Trophoblast cell (in vitro differentiated cells and primary cell): ENCODE measurements at places on chromosomes 1 and 21.

DNA sequence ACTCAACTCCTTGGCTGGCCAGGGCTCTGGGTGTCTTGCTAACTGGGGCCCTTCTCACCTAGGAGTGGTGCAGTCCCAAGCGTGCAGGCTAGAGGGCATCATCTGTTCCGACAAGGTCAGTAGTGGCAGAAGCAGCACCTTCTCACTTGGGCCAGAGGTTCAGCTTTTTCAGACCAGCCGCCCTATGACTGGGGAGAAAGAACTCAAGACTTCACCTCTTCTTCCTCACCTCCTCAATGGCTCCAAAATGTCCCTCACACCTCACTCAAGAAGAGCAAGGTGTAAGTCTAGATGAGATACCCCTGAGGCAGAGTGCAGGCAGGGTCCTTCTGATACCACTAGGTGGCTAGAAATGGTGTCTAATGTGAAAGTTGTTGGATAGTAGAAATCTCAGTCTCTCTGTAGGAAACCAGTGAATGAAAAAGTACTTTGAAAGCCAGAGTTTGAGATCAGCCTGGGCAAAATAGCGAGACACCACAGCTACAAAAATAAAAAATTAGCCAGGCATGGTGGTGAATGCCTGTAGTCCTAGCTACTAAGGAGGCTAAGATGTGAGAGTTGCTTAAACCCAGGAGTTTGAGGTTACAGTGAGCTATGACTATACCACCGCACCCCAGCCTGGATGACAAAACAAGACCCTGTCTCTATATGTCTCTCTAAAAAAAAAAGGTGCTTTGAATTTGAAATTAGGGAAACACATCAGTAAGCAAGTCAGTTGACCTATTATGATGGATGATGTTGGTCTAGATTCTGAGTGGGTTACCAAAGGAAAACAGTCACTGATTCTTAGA is 8.6 kb upstream of the IL20 start:
- H3K27ac ChIP-seq = no peak overlapping the region
- no peak overlapping the region for H3K4me3 ChIP-seq
- H3K36me3 ChIP-seq = no peaks in the 10 kb centered on the region
- H3K27me3 ChIP-seq = peaks cover 1% of the 10 kb centered on the region
- DNase-seq = no peak
- peaks cover 4% of the 10 kb centered on the region for H3K4me1 ChIP-seq

- no peaks in the 10 kb centered on the region for H3K36me3 ChIP-seq
- H3K4me3 ChIP-seq = no peak overlapping the region
- no peak for DNase-seq
- no peak overlapping the region for H3K27ac ChIP-seq
These were observed 15.2 kb downstream of the LRRN2 start for GRCh38 chr1:204670152-204670927.

GRCh38 chr1:15418806-15419515 is 9.3 kb downstream of the EFHD2 start:
- no peak for DNase-seq
- no peak overlapping the region for H3K27ac ChIP-seq
- H3K4me3 ChIP-seq = no peak overlapping the region
- no peaks in the 10 kb centered on the region for H3K27me3 ChIP-seq
- H3K36me3 ChIP-seq = no peaks in the 10 kb centered on the region
- peaks cover 15% of the 10 kb centered on the region for H3K4me1 ChIP-seq

DNA sequence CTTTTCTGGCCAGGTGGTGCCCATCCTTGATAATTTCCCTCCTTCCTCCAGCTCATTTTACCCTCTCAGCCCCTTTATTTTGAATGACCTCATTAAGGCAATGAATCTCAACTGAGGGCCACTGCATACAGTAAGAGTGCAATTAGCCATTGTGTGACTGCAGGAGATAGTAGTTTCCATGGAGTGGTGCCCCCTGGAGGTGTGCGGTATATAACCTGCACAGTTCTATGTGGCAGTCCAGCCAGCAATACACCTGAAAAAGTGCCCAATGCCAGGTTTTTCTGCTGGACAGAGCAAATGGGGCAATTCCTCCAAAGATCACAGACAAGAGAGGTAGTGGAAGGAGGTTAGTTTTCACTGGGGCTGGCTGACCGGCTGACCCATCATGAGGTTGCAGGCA is 25.9 kb upstream of the LRRC38 start:
- H3K36me3 ChIP-seq = no peaks in the 10 kb centered on the region
- no peaks in the 10 kb centered on the region for H3K4me1 ChIP-seq
- no peak for DNase-seq
- H3K27ac ChIP-seq = no peak overlapping the region
- no peak overlapping the region for H3K4me3 ChIP-seq
- H3K27me3 ChIP-seq = no peaks in the 10 kb centered on the region

- DNase-seq = no peak
- no peaks in the 10 kb centered on the region for H3K27me3 ChIP-seq
- no peaks in the 10 kb centered on the region for H3K36me3 ChIP-seq
- H3K27ac ChIP-seq = no peak overlapping the region
These were observed 30.6 kb downstream of the WLS start for GRCh38 chr1:68201546-68202238.

- no peaks in the 10 kb centered on the region for H3K27me3 ChIP-seq
- no peaks in the 10 kb centered on the region for H3K36me3 ChIP-seq
- DNase-seq = no peak
- H3K4me3 ChIP-seq = no peak overlapping the region
- no peak overlapping the region for H3K27ac ChIP-seq
- H3K4me1 ChIP-seq = no peaks in the 10 kb centered on the region
These were observed 98.3 kb downstream of the DUSP10 start for GRCh38 chr1:221643404-221644144.

GRCh38 chr1:92484472-92485380 is 2.0 kb downstream of the GFI1 start:
- no peak overlapping the region for H3K27ac ChIP-seq
- H3K27me3 ChIP-seq = peaks cover 77% of the 10 kb centered on the region
- no peak overlapping the region for H3K4me3 ChIP-seq
- H3K4me1 ChIP-seq = peaks cover 56% of the 10 kb centered on the region

- DNase-seq = no peak
- no peak overlapping the region for H3K27ac ChIP-seq
- H3K36me3 ChIP-seq = no peaks in the 10 kb centered on the region
- no peaks in the 10 kb centered on the region for H3K27me3 ChIP-seq
- H3K4me3 ChIP-seq = no peak overlapping the region
These were observed 3.0 kb downstream of the LRRC8D start for GRCh38 chr1:89823679-89824292.

- H3K27me3 ChIP-seq = no peaks in the 10 kb centered on the region
- no peak for DNase-seq
- H3K27ac ChIP-seq = no peak overlapping the region
- no peaks in the 10 kb centered on the region for H3K4me1 ChIP-seq
These were observed 198.4 kb downstream of the MATN1 start for GRCh38 chr1:30524840-30525617.

- no peak overlapping the region for H3K4me3 ChIP-seq
- no peaks in the 10 kb centered on the region for H3K27me3 ChIP-seq
- H3K36me3 ChIP-seq = no peaks in the 10 kb centered on the region
- H3K4me1 ChIP-seq = no peaks in the 10 kb centered on the region
These were observed 142.4 kb downstream of the CAMTA1 start for GRCh38 chr1:6927626-6928025.

GRCh38 chr1:23727362-23727811 is 15.9 kb upstream of the ELOA start:
- no peak overlapping the region for H3K27ac ChIP-seq
- no peaks in the 10 kb centered on the region for H3K4me1 ChIP-seq
- H3K27me3 ChIP-seq = no peaks in the 10 kb centered on the region
- H3K36me3 ChIP-seq = peaks cover 3% of the 10 kb centered on the region
- peak; percentile 10 for DNase-seq
- no peak overlapping the region for H3K4me3 ChIP-seq

DNA sequence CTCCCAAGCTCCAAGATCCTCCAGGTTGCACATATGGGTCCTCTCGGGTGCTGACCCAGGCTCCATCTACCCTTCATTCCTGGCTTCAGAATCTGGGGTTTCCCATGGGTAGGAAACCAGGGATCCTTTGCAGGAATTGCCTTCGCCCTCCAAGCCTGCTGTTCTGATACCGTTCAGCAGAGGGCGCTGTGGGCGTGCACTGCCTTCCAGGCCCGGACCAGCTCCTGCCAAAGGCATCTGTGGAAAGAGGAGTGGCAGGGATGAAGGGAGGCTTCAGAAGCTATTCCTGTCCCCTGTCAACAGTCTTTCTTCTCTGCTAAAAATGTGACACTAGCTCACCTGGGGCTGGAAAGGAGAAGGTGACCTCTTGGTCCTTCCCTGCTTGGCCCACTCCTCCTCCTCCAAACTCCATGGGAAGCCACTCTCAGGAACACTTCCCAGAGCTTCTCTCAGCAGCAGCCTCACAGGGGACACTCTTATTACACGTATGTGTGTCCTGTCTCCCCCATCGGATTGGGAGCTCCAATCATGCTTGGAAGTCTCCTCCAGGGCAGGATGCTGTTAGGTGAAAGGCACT is 71.2 kb downstream of the VWA5B1 start:
- peaks cover 7% of the 10 kb centered on the region for H3K4me1 ChIP-seq
- H3K27me3 ChIP-seq = peaks cover 23% of the 10 kb centered on the region
- H3K27ac ChIP-seq = no peak overlapping the region
- DNase-seq = peak; percentile 51

DNA sequence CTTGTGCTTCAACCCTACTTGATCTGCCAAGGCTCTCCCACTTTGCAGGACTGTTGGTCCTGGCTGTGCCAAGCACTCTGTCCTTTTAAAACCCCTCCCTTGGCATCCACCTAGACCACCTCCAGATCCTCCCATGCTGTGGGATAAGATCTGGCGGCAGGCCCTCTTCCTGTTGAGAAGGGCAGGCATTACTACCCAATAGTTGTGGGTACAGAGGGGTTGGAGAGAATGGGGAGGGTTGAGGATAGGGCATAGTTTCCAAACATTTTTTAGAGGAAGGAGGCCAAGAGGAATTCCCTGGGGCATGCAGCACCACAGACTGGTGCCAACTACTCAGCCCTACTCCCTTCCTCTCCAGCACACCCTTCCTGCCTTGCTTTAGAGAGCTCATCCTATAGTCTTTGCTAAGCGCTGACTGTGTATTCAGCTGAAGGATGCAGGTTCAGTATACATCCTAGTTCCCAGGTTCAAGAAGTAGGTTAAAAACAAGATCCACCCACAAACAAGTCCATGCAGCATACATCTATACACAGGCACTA is 70.7 kb downstream of the TRABD2B start:
- no peaks in the 10 kb centered on the region for H3K36me3 ChIP-seq
- H3K27me3 ChIP-seq = no peaks in the 10 kb centered on the region
- H3K27ac ChIP-seq = no peak overlapping the region

- no peak overlapping the region for H3K4me3 ChIP-seq
- no peaks in the 10 kb centered on the region for H3K36me3 ChIP-seq
- H3K27ac ChIP-seq = no peak overlapping the region
- no peak for DNase-seq
These were observed 332.1 kb downstream of the KIF26B start for GRCh38 chr1:245486775-245487470.

GRCh38 chr1:173914366-173914871 is 2.7 kb downstream of the SERPINC1 start:
- H3K27me3 ChIP-seq = no peaks in the 10 kb centered on the region
- no peaks in the 10 kb centered on the region for H3K36me3 ChIP-seq
- peak; percentile 42 for DNase-seq
- H3K27ac ChIP-seq = no peak overlapping the region
- no peak overlapping the region for H3K4me3 ChIP-seq

GRCh38 chr1:5267603-5268235 is 613.3 kb downstream of the AJAP1 start:
- H3K4me3 ChIP-seq = no peak overlapping the region
- H3K4me1 ChIP-seq = no peaks in the 10 kb centered on the region
- no peak for DNase-seq
- H3K27me3 ChIP-seq = no peaks in the 10 kb centered on the region
- H3K27ac ChIP-seq = no peak overlapping the region
- H3K36me3 ChIP-seq = no peaks in the 10 kb centered on the region

DNA sequence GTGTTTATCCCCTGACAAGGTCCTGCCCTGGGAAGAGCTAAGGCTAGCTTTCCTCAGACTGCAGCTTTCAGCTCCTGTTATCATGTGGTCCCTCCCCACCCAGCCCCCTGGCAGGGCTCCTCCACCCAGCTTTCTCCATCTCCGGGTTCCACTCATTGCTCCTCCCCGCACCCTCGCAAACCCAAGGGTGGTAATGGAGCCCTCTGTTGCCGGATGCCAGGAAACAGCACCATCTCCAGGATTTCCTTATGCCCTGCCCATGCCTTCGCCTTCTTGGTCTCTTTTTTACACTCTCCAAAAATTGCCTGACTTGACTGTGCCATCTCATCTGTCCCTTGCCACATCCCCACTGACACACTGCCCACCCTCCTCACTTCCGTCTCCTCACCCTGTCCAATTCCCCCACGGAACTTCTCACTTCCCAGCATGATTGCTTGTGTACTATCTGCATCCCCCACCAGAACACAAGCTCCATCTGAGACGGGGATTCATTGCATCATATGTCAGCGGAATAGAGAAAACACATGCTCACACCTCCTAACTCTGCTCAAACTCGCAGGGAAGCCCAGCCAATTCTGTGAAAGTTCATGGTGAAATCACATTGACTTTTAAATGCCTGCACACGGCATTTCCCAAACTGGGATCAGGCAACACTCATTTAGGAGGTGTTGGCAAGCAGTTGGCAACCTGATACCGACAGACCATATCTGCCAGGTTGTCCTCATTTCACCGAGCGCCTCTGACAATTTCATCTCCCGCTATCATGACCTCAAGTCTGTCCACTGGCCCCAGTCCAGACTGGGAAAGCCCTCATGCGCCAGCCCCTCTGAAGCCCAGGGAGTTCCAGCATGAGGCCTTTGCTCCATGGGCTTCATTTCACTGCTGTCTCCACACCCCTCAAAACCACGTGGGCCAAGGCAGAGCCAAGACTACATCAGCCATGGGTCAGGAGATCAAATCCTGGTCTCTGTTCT is 201.1 kb downstream of the MATN1 start:
- no peaks in the 10 kb centered on the region for H3K36me3 ChIP-seq
- H3K4me3 ChIP-seq = no peak overlapping the region
- no peak for DNase-seq
- no peaks in the 10 kb centered on the region for H3K4me1 ChIP-seq
- H3K27ac ChIP-seq = no peak overlapping the region
- H3K27me3 ChIP-seq = no peaks in the 10 kb centered on the region

GRCh38 chr1:176694713-176695112 is 231.7 kb downstream of the PAPPA2 start:
- peaks cover 24% of the 10 kb centered on the region for H3K4me1 ChIP-seq
- no peak for DNase-seq
- peaks cover 2% of the 10 kb centered on the region for H3K36me3 ChIP-seq
- no peaks in the 10 kb centered on the region for H3K27me3 ChIP-seq

DNA sequence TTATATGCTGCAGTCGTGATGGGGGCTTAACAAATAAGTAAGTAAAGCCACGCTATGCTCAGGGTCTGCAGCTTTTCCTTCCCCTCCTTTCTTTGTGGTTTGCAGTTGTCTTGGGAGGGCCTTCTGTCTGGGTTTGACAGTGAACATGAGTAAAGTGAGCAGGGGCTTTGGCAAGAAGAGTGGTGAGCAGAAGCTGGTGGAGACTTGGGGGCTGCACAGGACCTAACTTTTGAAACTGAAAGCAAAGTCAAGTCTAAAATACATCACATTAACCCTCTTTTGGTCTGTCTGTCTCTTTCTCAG is 368.6 kb upstream of the VAMP3 start:
- no peaks in the 10 kb centered on the region for H3K36me3 ChIP-seq
- H3K27me3 ChIP-seq = no peaks in the 10 kb centered on the region
- no peak overlapping the region for H3K4me3 ChIP-seq
- peaks cover 13% of the 10 kb centered on the region for H3K4me1 ChIP-seq

- H3K27ac ChIP-seq = no peak overlapping the region
- DNase-seq = no peak
- no peaks in the 10 kb centered on the region for H3K4me1 ChIP-seq
- H3K4me3 ChIP-seq = no peak overlapping the region
- H3K36me3 ChIP-seq = no peaks in the 10 kb centered on the region
These were observed 101.0 kb downstream of the SIM2 start for GRCh38 chr21:36799869-36800268.
